Ammon's horn (tissue), 1 donor: ENCODE measurements at places on chromosomes 16 and 17.

- DNase-seq, result no peak
Measured at GRCh38 chr17:28717578-28718332, at the start of gene RAB34. RAB34 (minus strand) TSS chr17:28717868; CDS start chr17:28717266, 602 bp downstream.

- no peak for DNase-seq
Measured at GRCh38 chr17:48645639-48646182, 19.6 kb upstream of the HOXB9 start.

DNA sequence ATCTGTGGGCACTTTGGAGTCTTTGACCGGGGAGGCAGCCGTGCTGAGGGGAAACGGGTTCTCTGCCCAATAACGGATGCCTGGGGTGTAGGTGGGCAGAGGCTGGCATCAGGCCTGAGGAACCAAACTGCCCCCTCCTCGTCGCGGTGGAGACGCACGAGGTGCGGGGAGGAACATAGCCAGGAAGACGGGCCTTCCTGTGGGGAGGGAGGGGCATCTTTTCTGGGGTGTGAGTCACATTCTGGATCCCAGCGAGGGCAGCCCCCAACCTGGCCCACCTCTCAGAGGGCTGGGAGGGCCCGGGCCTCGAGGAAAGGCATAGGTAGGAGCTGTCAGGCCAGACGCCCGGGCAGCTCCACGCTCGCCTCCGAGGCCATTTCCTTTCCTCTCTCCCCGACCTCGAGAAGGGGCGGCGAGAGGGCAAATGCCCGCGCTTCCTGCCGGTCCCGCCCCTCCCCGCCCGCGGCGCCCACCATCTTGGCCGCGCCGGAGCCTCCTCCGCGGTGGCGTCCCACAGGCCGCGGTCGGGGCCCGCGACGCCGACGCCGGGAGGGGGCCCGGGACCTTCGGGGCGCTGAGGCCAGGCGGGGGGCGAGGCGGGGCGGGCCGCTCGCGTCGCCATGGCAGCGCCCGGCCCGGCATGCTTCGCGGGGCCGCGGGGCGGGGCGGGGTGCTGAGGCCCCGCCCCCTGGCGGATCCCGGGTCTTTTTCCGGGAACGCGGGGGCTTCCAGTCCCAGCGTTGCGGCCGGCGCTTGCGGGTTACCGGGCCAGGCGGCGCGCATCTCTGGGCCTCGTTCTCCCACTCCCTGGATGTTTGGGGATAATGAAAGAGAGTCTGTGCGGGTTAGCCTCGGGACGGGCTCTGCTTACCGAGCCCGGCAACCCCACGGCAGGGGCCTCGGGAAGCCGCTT lies 13.2 kb downstream of the RAI1 start:
- peak; percentile 76 for DNase-seq

DNA sequence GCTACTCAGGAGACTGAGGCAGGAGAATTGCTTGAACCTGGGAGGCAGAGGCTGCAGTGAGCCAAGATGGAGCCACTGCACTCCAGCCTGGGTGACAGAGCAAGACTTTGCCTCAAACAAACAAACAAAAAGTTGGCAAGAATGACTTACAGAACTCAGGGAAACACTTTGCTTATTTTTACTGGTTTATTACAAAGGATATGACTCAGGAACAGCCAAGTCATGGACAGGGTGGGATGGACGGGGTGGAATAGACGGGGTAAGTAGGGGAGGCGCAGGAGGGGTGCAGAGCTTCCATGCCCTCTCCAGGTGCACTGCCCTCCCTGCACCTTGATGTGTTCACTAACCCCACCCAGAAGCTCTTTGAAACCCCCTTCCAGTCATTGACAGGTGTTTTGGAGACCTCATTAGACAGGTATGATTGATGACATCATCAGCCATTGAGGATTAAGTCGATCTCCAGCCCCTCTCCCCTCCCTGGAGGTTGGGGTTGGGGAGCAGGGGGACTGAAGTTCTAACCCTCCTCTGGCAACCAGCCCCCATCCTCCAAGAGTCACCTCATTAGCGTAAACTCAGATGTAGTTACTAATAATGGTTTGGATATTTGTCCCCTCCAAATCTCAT lies 41.3 kb upstream of the ZCCHC14 start:
- no peak for DNase-seq

- no peak for DNase-seq
Measured at GRCh38 chr17:6067060-6067459, 3.1 kb upstream of the WSCD1 start.

GRCh38 chr17:71304498-71305158 lies 816.2 kb upstream of the SOX9 start:
- no peak for DNase-seq

- no peak for DNase-seq
Measured at GRCh38 chr16:53999841-54000240, 286.7 kb downstream of the IRX3 start.

DNA sequence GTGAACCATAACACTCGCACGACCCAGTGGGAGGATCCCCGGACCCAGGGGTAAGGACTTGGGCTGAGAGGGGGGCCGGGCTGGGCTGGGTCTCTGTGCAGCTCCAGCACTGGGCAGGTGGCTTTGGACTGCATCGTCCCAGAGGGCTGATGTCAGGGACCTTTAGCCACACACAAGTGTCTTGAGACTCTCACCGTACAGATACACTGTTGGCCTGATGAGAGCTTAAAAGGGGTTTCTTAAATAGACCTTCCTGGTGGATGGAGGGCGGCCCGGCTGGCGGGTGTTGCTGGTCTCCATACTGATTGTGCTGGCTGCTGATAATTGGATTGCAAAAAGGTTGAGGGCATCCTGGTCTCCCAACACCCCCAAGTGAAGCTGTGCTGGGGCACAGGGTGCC lies 21.7 kb upstream of the CLEC18A start:
- DNase-seq, result no peak

DNA sequence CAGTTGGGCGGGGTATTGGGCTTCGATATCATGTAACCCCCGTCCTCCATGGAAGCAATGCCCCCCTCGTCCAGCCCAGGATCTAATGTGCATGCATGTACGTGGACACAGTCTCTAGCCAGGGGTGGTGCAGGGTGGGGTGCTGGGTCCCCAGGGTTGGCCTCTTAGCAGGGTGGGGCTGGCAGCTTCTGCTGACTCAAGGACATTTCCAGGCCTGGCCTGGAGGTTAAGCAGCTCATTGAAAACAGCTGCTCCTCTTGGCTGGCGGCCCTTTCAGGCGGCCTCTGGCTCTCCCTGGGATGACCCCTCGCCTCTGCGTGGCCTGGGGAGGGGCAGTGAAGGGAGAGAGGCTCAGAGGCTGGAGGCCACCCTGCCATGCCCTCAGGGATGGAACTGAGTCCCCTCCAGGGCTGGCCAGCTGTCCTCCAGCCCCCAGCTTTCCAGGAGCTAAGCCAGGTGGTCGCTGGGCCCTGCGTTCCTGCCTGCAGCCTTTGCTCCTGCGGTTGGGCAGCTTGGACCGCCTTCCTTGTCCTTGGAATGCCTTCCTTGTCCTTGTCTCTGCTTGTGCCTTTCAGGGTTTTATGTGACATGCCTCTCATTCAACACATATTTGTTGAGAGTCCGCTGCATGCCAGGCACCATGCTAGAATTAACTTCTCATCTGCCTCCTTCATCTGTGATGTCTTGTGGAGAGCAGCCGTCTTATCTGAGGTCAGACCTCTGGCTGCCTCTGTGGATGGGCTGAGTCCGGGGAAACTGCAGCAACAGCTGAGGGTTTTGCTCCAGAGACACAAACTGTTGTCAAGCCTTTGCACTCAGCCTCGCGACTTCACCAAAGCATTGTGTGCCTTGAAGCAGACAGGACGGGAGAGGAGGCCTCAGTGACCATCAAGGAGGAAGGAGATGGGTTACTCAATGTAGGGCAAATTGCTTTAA lies 26.6 kb downstream of the MRC2 start:
- peak; percentile 5 for DNase-seq

DNA sequence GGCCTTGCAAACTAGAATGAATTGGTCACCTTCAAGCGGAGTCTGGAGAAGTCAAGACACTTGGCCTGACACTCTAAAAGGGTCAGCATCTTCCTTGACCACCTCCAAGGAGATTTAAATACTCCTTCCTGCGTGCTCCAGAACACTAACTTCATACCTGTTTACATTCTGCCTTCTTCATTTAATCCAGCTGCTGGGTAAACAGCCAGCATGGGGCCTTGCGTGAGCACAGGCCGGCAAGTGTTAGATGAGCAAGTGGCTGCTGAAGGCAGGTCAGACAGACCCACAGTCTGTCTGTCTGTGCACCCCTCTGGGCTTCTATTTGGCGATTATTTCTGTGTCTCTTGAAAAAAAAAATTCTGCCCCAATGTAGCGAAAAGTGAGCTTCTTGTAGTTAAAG lies 153.8 kb downstream of the MSI2 start:
- DNase-seq, result no peak

DNA sequence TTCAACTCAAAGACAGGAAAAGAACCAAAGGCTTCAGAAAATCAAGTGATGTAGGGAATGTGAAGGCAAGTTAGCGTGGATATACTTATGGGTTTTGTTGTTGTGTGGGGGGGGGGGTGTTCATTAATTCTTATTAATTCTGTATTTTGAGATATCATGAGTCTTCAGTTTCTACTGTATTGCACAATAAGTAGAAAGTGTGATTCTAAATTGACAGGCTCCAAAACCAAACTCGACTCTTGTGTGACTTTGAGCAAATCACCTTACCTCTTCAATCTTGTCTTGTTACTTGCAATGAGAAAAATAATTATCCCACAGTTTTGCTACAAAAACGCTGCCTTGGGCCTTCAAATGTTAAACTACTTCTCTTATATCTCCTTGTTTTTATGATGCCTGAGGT lies 453.9 kb upstream of the GOT2 start:
- no peak for DNase-seq

DNA sequence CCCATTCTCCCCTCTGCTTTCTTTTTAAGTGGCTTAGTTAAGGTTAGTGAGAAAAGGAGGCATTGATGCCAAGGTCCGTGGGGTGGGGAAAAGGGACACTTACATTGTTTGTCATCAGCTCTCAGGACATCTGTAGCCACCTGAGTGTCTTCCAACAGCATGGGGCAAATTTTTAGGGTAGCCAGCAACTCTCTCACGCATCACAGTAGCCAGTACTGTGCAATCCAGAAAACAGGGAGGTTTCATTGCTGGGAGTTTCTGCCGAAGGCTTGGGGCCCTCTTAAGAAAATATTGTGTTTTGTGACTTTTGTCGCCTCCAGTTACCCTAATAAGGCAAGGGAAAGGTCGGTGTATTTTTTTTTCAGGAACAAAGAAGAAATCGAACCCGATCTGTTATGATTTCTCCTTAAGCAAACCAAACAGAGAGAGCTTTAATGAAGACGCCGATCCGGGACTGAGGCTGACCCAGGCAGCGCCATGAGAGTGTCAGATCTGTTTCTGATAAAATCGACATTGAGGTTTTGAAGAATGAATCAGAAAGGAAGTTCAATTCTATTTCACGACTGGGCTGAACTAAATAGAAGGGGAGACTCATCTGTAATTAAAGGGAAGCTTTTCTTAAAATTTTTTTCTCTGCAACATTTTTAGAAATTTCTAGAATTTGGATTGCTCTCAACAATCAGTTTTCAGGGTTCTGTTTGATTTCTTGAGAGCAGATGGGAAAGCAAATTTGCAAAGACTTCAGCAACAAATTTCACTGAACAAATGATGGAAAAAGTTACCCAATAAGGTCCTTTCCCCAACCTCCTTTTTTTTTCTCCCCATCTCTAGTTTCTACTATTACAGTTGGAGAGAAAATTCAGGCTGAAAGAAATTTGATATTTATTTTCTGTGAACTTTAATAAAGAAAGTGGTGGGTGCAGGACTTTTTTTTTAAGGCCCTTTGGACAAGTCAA lies 144.7 kb upstream of the IRX3 start:
- DNase-seq, result no peak

- no peak for DNase-seq
Measured at GRCh38 chr17:13419676-13420075, 182.1 kb downstream of the HS3ST3A1 start.

DNA sequence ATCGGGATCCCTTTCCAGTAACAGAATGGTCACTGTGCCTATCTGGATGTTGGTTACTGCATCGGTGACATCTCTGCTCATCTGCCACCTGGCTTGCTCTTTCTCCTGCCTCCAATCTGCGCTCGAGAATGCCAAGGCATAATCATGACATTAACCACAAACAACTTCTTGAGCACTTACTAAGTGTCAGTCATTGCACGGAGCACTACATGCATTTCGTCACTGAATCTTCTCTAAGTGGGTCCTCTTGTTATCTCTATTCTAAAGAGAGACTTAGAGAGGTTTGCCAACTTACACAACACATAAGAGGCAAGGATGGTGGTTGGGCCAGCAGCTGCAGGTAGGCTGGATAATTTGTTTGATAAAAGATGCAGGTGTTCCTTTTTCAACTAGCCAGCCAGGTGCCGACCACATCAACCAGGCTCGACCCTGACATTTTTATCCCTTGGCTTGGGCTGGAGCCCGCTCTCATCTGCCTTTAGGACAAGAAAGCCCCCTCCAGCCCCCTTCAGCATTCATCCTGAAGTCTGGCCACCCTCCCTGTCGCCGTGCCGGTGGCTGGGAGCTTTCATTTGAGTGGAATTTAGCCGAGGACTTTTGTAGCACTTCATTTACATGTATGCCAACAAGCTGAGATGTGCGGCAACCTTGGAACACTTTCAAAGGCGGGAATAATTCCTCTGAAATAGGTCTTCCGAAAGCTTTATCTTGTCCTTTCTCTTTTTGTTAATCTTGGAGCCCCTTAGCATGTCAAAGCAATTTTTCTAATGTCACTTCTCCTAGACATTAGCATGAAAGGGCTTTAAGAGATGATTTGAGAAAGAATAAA lies 89.3 kb upstream of the NKD1 start:
- DNase-seq, result no peak

DNA sequence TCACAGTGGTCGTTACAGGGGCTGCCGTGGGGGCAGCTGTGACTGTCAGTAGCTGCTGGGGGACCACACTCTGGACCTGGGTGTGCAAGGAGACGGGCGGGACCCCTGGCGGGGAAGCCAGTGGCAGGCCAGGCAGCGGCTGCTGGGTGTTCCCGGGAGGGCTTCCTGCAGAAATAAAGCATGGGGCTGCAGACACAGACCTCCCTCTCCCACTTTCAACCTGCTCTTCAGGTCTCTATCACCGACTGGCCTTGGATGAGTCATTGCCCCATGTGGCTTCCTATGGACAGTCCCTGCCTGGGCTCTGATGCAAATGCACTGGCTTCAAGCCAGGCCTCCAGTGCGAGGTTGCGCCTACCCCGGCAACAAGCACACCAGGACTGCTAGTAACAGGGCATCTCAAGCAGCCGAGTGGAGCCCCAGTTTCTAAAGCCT lies 17.2 kb downstream of the SREBF1 start:
- peak; percentile 73 for DNase-seq

DNA sequence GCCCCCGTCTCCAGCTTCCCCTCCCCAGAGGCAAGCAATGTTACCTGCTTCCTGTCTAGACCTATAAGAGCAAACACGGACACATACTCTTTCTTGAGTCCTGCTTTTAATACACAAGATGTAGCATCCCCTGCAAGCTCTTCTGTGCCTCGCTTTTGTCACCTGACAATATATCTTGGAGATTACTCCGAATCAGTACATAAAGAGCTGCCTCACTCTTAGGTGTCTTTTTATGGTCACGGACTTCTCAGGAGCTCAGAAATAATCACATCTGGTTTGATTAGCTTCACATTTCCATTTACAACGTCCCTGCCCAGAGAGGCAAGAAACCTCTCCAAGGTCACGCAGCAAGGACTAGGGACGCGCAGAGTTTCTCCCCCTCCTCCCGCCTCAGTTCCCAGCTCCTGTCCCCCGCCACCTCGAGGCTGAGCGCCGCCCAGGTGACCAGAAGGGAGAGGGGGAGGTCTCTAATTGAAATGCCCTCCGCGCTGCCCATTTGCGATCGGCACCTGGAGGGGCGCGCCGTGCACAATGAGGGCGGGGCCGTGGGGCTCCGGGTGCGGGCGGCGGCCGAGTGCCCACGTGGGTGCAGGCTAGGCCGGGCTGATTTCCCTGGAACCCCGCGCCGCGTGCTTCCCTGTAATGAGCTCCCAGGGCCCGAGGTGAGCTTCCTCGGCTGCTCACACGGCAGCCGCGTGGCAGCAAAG lies 13.8 kb upstream of the SEZ6 start:
- DNase-seq, result no peak
